Thyroid gland (tissue), 4 donors: ENCODE measurements at places on chromosomes 1 and 21.

DNA sequence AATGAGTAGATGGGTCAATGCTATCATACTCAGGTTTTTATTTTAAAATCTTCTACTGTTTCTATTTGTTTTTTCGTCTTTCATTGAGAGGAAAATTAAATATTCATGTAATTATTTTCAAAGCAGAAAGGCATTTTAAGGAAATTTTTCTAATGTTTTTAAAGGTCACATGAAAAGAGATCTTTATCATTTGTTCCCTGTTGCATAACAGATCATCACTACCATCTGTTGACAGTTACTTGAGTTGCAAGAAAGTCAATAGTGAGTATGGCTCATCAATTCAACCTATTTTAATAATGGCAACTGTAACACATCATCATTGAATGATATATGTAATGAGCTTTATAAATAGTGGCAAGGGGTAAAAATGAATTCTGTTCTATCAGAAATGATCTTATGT lies 369.7 kb downstream of the DPYD start:
- no peak for DNase-seq

DNA sequence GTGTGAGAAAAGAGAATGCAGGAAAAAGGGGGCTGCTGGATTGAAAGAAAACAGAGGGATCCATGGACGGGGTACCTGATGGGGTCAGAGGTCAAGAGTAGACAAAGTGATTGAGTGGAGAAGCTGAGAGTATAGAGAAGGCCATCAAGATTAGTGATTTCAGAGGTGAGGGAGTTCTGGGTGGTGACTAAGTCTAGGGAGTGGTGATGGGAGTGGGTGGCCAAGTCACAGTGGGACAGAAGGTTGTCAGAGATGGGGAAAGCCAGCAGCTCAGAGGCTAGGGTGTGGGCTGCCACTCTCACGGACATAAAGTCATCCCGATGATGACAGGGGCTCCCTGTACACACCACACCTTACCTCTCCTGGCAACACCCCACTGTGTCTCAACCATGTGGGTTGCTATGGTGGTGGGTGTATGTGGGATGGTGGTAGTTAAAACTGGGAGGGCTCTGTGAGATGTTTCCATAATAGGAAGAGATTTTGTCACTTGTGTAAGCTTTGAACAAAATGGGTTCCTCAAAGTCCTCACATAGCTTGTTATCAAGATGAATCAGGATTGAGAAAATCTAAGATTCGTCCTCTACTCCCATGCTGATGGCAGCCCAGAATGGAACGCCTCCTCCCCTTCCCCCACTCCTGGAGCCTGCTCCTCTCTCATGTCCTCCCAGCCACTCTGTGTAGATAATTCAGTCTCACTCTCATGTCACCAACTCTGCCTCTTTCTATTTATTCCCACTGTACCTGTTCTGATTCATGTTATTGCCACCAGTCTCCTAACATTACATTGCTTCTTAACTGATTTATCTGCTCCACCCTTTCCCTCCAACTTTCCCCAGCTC lies 20.3 kb upstream of the CSF1 start:
- no peak for DNase-seq

DNA sequence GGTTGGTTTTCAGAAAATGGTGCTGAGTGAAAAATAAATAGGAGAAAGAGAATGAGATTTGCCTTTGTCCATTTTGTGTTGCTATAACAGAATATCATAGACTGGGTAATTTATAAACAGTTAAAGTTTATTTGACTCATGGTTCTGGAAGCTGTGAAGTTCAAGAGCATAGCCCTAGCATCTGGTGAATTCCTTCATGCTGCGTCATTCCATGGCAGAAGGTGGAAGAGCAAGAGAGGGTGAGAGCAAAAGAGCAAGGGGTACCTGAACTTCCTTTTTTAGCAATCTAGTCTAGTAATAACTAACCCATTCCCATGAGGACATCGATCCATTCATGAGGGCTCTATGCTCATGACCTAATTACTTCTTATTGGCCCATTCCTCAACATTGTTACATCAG lies 209.1 kb upstream of the ZP4 start:
- DNase-seq, result no peak

- no peak for DNase-seq
Measured at GRCh38 chr1:153778051-153778823, 3.0 kb downstream of the SLC27A3 start.
